ENCODE measurements at places on chromosomes 1 and 21. TPM values are rescaled to one million over a fixed set of nuclear protein-coding genes. Genes with fewer than 3 reads are reported as not detected.

DNA sequence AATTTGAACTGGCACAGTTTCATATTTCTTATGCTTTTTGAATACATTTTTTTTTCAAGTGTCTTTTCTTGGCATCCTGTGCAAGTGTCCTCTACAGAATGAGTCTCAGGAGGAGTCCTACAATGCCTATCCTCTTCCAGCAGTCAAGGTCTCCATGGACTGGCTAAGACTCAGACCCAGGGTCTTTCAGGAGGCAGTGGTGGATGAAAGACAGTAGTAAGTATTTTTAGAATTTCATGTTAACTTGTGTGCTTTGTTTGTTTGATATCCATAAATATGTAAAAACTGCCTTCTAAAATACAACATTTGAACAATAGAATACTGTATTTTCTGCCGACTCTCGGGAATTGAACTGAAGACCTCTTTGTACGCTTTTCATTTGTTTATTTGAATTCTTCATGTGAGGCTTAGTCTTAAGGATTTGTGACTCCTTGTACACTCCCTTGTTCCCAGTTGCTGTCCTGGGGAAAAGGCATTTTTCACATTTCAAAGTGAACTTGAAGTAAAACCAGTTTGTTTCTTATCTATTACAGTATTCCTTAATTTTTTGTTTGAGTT, 56.6 kb downstream of the NCF2 start:
- H3K36me3 ChIP-seq: no peaks in the 10 kb centered on the region
- H3K4me1 ChIP-seq: no peaks in the 10 kb centered on the region
- no peak overlapping the region for H3K27ac ChIP-seq
- H3K27me3 ChIP-seq: no peaks in the 10 kb centered on the region
- no peak for DNase-seq

Gene LCE6A
- total RNA-seq: not detected

Gene CD1B
- total RNA-seq: not detected

Gene SPATA46
- total RNA-seq: not detected

Gene MAP7D1
- total RNA-seq: 38.2 TPM

Gene HSPB7
- 1.1 TPM for total RNA-seq

Gene SELE
- total RNA-seq: 0.83 TPM

Gene GPR52
- 17.3 TPM for total RNA-seq

DNA sequence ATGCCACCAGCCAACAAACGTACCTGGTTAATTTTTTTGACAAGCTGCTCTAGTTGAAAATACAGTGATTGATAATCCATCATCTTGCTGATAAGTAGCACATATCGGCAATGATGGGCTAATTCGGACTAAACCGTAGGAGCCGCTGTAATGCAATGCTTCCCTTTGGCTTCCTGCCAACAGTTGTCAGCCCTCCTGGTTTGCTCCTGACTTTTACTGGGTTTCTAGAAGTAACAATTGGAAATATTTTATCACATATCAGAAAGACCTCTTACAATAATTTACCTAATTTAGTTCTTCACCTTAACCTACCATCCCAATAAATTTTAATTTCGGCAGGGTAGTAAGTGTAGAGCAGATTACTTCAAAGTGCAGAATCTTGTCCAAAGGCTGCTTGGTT, 148.5 kb downstream of the DHRS3 start:
- peaks cover 5% of the 10 kb centered on the region for H3K4me1 ChIP-seq
- H3K27me3 ChIP-seq: no peaks in the 10 kb centered on the region
- H3K27ac ChIP-seq: no peak overlapping the region
- peaks cover 9% of the 10 kb centered on the region for H3K36me3 ChIP-seq
- H3K4me3 ChIP-seq: no peak overlapping the region

DNA sequence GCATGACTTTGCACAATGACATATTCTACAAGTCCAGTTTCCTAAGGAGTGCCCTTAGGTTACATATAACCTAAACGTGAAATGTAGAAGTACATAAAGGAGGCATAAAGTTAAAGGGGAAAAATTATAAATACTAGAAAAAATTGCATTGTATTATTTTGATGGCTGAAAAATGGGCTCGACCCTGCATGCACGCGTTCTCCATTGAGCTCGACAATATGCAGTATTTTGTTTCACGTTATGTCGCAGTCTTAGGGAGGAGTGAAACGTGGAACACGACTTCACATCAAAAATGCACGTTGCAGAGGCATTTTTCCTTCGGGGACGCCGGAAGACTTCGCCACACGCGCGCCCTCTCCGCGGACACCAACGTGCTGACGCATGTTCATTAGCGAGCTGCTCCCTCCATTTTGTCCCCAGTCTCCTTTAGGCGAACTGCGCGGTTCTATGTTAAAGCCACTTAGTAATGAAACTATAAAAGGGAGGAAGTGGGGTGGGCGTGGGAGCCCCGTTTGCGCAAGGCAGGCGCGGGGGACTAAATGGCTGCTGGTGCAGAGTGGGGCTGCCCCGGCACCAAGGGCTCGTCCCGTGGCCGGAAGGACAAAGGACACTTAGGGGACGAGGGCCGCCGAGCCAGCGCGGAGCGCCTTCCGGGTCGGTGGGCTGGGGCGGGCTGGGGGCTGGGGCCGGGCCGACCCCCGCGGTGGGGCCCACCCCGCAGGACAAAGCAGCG, 749 bp upstream of the COX20 start:
- peak overlapping the region; percentile 63 for H3K4me3 ChIP-seq
- H3K27me3 ChIP-seq: no peaks in the 10 kb centered on the region
- H3K36me3 ChIP-seq: peaks cover 8% of the 10 kb centered on the region
- no peaks in the 10 kb centered on the region for H3K4me1 ChIP-seq

DNA sequence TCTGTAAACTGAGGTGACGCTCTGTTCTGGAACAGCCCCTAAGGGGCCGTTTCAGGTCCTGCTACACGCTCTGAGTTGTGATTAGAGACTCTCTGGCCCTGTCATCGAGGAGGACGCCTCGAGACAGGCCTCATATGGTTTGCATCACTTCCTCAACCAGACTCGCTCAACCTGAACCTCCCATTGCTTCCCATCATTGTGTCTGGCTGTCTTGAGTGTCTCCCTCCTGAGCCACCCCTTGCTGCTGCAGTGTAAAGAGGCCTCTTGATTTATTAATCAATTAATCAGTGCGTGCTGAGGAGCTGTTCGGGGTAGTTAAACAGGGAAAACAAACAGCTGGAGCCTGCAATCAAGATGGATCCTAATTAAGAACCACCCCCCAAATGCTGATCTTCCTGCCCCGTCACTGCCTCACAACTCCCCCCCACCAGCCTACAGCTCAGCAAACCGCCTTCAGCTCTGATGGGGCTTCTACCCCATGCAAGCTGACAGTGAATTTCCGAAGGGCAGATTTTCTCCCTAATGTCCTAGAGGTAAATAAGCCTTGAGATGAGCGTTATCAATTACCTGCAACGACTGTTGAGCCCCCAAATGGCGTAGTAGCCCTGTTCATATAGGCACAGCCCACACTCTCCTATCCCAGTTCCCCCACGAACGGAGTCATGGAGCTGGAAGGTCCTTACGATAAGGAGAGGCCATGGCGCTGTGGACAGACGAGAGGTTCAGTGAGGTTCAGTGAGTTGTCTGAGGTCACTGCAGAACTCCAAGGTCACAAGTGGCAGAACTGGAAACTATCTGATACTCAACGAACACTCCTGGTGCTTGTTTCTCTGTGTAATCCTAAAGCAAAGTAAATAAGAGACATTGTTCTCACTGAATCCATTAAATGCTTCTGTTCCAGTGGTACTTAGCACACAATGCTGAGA, 210.6 kb downstream of the KIF26B start:
- H3K27me3 ChIP-seq: no peaks in the 10 kb centered on the region
- no peaks in the 10 kb centered on the region for H3K4me1 ChIP-seq
- H3K36me3 ChIP-seq: no peaks in the 10 kb centered on the region
- H3K4me3 ChIP-seq: no peak overlapping the region
- H3K27ac ChIP-seq: no peak overlapping the region

GRCh38 chr1:87449348-87449963, 120.8 kb downstream of the LMO4 start:
- peak overlapping the region; percentile 65 for H3K27ac ChIP-seq
- H3K36me3 ChIP-seq: no peaks in the 10 kb centered on the region
- DNase-seq: peak; percentile 68
- H3K4me3 ChIP-seq: no peak overlapping the region

Gene DNASE2B
- not detected for total RNA-seq

Gene NCMAP
- 6.8 TPM for total RNA-seq
